IMR-90 (cell line): ENCODE measurements at places on chromosomes 3 and 15. TPM values are rescaled to one million over a fixed set of nuclear protein-coding genes. Genes with fewer than 3 reads are reported as not detected.

LPP gene
- 111 and 130 TPM in 2 replicates for total RNA-seq

GOLGA8R gene
- total RNA-seq = 0.72 and 1.1 TPM in 2 replicates

SYNPR gene
- total RNA-seq = not detected in 2 replicates

GP9 gene
- not detected in 2 replicates for total RNA-seq

TNFSF10 gene
- 1.1 and 1.3 TPM in 2 replicates for total RNA-seq

GPR62 gene
- total RNA-seq = under 0.01 TPM in 1 of 2 replicates, not detected in the other
